HS-5 (cell line): ENCODE measurements at places on chromosomes 1 and 21.

DNA sequence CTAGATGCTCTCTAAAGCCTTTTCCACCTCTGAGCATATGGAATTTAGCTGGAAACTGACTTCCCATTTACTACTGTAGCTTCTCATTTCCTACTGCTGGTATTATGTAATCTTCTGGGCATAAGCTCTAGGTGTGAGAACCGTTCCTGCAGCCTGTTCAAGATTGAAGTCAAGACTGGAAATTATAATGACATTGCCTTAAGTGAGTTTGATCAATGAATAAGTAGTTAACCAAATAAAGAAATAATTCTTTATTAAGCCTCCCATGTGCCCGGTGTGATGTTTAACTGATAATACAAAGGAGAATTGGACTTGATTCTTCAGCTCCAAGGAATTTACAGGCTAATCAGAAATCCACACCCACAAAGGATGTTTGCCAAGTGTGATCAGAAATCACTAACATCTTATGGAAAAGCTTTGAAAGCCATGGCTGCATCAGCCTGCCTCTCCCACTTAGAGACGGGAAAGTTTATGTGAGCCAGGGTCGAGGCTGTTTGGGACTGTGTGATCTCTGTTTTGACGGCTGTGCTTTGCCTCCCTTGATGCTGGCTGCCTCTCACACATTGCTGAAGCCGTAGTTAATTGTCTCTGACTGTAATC, 36.4 kb upstream of the PRELP start:
- no peak for DNase-seq

DNA sequence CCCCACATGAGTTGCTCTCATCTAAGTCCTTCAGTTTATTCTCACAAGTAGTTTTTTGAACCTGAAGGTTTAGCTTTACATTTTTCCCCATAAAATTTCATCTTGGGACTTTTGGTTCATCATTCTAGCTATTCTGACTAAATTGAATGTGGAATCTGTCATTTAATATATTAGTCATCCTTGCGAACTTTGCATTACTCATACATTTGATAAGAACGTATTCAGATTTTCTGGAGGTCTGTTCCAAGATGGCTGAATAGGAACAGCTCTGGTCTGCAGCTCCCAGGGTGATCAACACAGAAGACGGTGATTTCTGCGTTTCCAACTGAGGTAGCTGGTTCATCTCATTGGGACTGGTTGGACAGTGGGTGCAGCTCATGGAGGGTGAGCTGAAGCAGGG, 59.8 kb upstream of the CSF1 start:
- no peak for DNase-seq

DNA sequence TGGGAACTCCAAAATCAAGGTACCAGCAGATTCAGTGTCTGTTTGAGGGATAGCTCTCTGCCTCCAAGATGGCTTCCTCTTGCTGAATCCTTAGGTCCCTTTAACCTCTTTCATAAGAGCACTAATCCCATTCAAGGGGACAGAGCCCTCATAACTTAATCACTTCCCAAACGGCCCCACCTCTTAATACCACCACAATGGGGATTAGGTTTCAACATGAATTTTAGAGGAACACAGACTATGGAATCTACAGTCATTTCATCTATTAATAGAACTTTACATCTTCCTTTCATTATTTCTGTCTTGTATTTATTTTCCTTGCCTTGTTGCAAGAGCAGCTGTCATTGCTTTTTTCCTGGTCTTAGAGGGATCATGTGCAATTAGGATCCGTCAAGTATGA, 30.3 kb downstream of the HOOK1 start:
- DNase-seq, result no peak

DNA sequence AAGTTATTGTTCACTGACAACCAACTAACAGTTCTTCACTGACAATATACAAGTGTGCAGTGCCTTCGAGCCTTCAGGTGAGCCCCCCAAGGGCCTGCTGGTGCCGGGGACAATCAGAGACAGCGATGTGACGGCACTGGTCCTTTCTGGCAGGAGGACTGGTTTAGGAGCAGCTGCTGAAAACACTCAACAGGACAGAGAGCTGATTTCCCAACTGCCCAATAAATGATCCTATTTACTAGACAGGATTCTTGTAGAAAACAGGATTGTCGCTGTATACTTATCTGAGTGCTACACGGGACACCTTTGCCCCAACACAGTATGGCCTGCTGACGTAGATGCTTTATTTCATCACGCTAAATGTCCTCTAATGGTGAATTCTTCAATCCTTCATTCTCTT, 65.4 kb downstream of the TP53BP2 start:
- no peak for DNase-seq

DNA sequence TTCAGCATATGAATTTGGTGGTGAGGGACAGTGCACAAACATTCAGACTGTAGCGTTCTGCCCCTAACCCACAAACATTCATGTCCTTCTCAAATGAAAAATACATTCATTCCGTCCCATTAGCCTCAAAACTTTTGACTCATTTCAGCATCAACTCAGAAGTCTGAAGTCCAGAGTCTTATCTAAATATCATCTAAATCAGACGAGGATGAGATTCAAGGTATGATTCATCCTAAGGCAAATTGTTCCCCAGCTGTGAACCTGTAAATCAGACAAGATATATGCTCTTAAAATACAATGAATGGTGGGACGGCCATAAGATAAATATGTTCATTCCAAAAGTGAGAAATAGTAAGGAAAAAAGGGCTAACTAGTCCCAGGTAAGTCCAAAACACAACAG, 1195.6 kb upstream of the ADGRL4 start:
- no peak for DNase-seq

DNA sequence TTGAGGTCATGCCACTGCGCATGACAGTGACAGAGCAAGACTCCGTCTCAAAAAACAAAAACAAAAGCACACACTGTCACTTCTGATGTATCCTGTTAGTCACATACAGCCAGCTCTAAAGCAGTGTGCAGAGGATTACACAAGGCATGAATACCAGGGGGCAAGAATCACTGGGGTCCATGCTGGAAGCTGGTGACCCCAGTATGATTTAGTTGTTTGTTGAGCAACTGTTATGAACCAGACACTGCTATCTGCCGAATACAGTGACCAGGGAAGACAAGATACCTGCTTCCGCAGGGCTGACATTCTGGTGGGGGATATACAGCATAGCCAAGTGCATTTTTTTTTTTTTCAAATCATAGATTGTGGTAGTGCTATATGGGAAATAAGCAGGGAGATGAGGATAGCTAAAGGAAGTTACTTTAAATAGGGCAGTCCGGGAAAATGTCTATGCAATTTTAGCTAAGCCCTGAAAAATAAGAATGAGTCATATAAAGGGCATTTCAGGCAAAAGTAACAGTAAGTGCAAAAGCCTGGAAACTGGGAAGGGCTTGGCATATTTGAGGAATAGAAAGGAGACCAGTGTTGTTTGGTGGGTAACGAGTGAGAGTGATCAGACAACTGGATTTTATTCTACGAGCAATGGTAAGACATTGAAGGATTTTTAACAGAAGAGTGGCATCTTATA, 69.7 kb downstream of the ADSS2 start:
- DNase-seq, result peak; percentile 63

- no peak for DNase-seq
Measured at GRCh38 chr1:89794406-89794805, 26.4 kb upstream of the LRRC8D start.

- no peak for DNase-seq
Measured at GRCh38 chr1:165712764-165713163, 14.4 kb upstream of the ALDH9A1 start.

DNA sequence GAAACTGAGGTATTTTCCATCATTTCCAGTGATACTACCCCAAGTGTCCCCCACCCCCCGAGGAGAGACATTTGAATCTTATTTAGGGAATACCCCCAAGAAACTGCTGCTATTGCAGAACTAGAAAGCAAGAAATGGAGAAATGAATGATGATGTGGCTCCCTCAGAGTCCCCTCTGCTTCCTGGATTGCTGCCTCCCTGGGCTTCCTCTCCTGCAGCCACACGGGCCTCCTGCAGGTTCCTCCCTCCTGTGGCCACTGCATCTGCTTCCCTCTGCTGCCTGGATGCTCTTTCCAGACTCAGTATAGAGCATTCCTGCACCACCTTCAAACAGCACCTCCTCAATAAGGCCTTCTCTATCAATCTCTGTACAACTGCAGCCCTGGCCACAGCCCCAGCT, 69.3 kb downstream of the SLC25A24 start:
- DNase-seq, result no peak

DNA sequence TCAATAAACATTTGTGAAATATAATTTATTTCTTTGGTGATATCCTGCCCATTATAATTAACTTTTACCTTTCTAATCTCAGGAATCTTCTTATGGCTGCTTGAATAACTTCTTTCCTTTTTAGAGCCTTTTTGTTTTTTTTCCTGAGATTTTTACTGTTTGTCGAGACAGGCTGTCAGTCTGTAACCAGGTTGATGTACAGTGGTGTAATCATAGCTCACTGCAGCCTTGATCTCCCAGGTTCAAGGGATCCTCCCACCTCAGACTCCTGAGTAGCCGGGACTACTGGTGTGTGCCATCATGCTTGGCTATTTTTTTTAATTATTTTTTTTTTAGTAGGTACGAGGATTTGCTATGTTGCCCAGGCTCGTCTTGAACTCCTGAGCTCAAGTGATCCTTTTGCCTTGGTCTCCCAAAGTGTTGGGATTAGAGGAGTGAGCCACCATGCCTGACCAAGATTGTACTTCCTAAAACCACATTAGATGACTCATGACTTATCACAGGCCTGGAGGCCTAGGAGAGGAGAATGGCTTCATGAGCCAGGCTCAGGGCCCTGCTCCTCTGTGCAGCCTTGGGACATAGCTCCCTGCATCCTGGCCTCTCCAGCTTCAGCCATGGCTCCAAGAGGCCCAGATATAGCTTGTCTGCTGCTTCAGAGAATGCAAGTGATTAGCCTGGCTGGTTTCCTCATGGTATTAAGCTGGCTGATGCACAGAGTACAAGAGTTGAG, 48.6 kb downstream of the CTH start:
- DNase-seq, result no peak

- no peak for DNase-seq
Measured at GRCh38 chr21:36719614-36720013, 20.7 kb downstream of the SIM2 start.

DNA sequence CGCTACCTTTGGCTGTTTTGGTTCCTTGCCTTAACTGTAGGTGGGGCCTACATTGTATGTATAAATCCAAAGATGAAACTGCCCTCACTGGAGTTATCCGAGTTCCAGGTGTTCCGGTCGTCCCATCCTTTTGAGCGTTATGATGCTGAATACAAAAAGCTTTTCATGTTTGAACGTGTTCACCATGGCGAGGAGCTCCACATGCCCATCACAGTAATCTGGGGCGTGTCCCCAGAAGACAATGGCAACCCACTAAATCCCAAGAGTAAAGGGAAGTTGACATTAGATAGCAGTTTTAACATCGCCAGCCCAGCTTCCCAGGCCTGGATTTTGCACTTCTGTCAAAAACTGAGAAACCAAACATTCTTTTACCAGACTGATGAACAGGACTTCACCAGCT, 139.5 kb downstream of the TLR5 start:
- no peak for DNase-seq

DNA sequence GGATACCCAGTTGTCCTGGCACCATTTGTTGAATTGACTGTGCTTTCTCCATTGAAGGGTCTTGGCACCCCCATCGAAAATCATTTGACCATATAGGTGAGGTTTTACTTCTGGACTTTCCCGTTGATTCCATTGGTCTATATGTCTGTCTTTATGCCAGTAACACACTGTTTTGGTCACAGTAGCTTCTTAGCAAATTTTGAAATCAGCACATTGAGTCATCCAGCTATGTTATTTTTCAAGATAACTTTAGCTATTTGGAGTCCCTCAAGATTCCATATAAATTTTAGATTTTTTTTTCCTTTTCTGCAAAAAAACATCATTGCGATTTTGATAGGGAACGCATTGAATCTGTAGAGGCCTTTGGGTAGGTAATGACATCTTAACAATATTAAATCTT, 235.6 kb downstream of the SMYD3 start:
- DNase-seq, result no peak

GRCh38 chr1:204569478-204569877, 53.3 kb downstream of the MDM4 start:
- DNase-seq, result no peak

- DNase-seq, result no peak
Measured at GRCh38 chr1:36089393-36090121, 865 bp downstream of the ADPRS start.

DNA sequence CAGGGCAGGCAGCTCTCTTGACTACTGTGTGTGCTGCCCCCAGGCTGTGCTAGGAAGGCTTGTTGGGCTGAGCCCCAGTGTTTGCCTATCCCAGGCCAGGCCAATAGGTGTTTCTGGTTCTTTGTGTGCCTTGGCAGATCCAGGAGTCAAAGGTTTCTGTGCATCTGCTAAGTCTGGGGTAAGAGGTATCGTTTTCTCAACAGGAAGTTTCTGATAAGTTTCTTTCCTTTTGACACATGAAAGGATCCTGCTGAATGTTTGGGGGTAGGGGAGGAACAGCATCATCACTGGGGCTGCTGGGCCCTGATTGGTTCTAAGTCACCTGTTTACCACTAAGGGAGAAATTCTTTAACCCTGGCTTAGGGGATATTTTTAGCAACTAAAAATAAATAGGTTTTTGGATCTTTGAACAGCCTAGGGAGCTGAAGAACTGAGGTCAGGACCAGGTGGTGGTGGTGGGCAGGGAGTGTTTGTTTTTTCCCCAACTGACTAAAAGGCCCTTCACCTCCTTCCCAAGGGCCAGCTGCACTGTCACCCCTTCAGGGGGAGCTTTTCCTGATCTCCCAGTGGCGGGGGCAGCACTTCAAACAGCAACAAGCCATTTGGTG, 85.1 kb downstream of the KCNN3 start:
- DNase-seq, result no peak

- peak; percentile 29 for DNase-seq
Measured at GRCh38 chr21:35252831-35253230, 203.7 kb upstream of the RUNX1 start.

- DNase-seq, result no peak
Measured at GRCh38 chr1:9689971-9690381, 38.4 kb downstream of the PIK3CD start.

GRCh38 chr21:26840201-26840600, 5.0 kb downstream of the ADAMTS1 start:
- no peak for DNase-seq

- no peak for DNase-seq
Measured at GRCh38 chr1:225713281-225713680, 60.4 kb upstream of the ENAH start.
